ENCODE measurements at places on chromosomes 2 and 18. TPM values are rescaled to one million over a fixed set of nuclear protein-coding genes. Genes with fewer than 3 reads are reported as not detected.

The ALKAL2 gene
- not detected for total RNA-seq

The ANKRD53 gene
- total RNA-seq, result 1.9 TPM

The GPBAR1 gene
- total RNA-seq, result not detected

The ADRA2B gene
- not detected for total RNA-seq

The CD8B gene
- total RNA-seq, result not detected

The CTAGE1 gene
- not detected for total RNA-seq

The C2orf78 gene
- not detected for total RNA-seq

The BZW1 gene
- total RNA-seq, result 353 TPM

The LIMS4 gene
- 0.94 TPM for total RNA-seq

The TRIM43 gene
- total RNA-seq, result not detected

The CHRNG gene
- total RNA-seq, result not detected

The FLACC1 gene
- total RNA-seq, result 2.5 TPM

The EMILIN1 gene
- 2.2 TPM for total RNA-seq

The EGR4 gene
- not detected for total RNA-seq

The UPP2 gene
- total RNA-seq, result 3.1 TPM

The GLI2 gene
- 6.3 TPM for total RNA-seq

The TYMS gene
- total RNA-seq, result 7.5 TPM

The GPR55 gene
- total RNA-seq, result not detected

The TNFRSF11A gene
- total RNA-seq, result 0.63 TPM

The CD226 gene
- total RNA-seq, result 1.3 TPM

The XRCC5 gene
- 401 TPM for total RNA-seq

The ABCG5 gene
- total RNA-seq, result not detected

The POTEC gene
- total RNA-seq, result 0.31 TPM

The GRP gene
- total RNA-seq, result 18.5 TPM

The RAMP1 gene
- total RNA-seq, result 2.2 TPM

The CCDC150 gene
- 9.4 TPM for total RNA-seq

The ZAP70 gene
- total RNA-seq, result 1.9 TPM

The ABCB11 gene
- 1.6 TPM for total RNA-seq

The LMAN2L gene
- 24.4 TPM for total RNA-seq

The ATP8B1 gene
- 3.1 TPM for total RNA-seq

The CAPN14 gene
- 4.1 TPM for total RNA-seq

The ONECUT2 gene
- 2.5 TPM for total RNA-seq

The GALNT14 gene
- 16.0 TPM for total RNA-seq

The OTOS gene
- not detected for total RNA-seq

The TNFAIP6 gene
- total RNA-seq, result not detected

The EFR3B gene
- 69.5 TPM for total RNA-seq

The GRHL1 gene
- 5.9 TPM for total RNA-seq

The TMEM200C gene
- total RNA-seq, result 12.8 TPM

The MC5R gene
- total RNA-seq, result 5.0 TPM

The DNAJC5G gene
- total RNA-seq, result not detected

The LRATD1 gene
- 35.1 TPM for total RNA-seq

The STPG4 gene
- total RNA-seq, result 1.9 TPM

The NGEF gene
- 33.5 TPM for total RNA-seq

The B3GNT7 gene
- total RNA-seq, result 1.3 TPM

The CNNM4 gene
- total RNA-seq, result 10.6 TPM

The DUSP19 gene
- total RNA-seq, result 9.7 TPM
